Endothelial cell of coronary artery (primary cell): ENCODE measurements at places on chromosomes 3 and 15. TPM values are rescaled to one million over a fixed set of nuclear protein-coding genes. Genes with fewer than 3 reads are reported as not detected.

Gene CCR2
- not detected in 2 replicates for total RNA-seq

Gene MUC4
- total RNA-seq, result under 0.01 and 0.09 TPM in 2 replicates

Gene PLAAT1
- total RNA-seq, result 0.45 TPM in 1 of 2 replicates, not detected in the other

Gene KY
- not detected in 2 replicates for total RNA-seq

Gene WNT5A
- 0.09 and 0.75 TPM in 2 replicates for total RNA-seq

Gene LMOD3
- not detected in 2 replicates for total RNA-seq

Gene KBTBD13
- total RNA-seq, result not detected in 2 replicates

Gene DUOXA2
- total RNA-seq, result not detected in 2 replicates

Gene CPLX3
- total RNA-seq, result not detected in 2 replicates

Gene LYZL4
- total RNA-seq, result 0.18 TPM in 1 of 2 replicates, not detected in the other

Gene TIGIT
- total RNA-seq, result not detected in 2 replicates

Gene SACM1L
- total RNA-seq, result 29.1 and 40.7 TPM in 2 replicates

Gene THSD4
- 20.1 and 41.1 TPM in 2 replicates for total RNA-seq

Gene SPTSSB
- total RNA-seq, result not detected in 2 replicates

Gene ERICH6
- total RNA-seq, result under 0.01 TPM in 1 of 2 replicates, not detected in the other

Gene UCN2
- total RNA-seq, result 0.09 TPM in 1 of 2 replicates, not detected in the other
